ENCODE measurements at places on chromosomes 12 and 14. TPM values are rescaled to one million over a fixed set of nuclear protein-coding genes. Genes with fewer than 3 reads are reported as not detected.

The SRRM4 gene
- not detected for total RNA-seq

The CATSPERB gene
- 0.30 TPM for total RNA-seq

The CLEC4C gene
- not detected for total RNA-seq

The CFAP73 gene
- not detected for total RNA-seq

The ATF7IP gene
- 72.4 TPM for total RNA-seq

The NEUROD4 gene
- total RNA-seq, result not detected

The FAIM2 gene
- 0.54 TPM for total RNA-seq

The CHGA gene
- total RNA-seq, result not detected

The TMEM117 gene
- total RNA-seq, result 0.82 TPM

The EGLN3 gene
- total RNA-seq, result 17.4 TPM

The CRIP1 gene
- 110 TPM for total RNA-seq

The CAPZA3 gene
- total RNA-seq, result not detected

The SLC8A3 gene
- 0.79 TPM for total RNA-seq

The GALNT16 gene
- total RNA-seq, result not detected

The SIRT4 gene
- total RNA-seq, result 2.5 TPM

The RFX4 gene
- not detected for total RNA-seq

The FAR2 gene
- total RNA-seq, result 5.2 TPM

The ARHGEF25 gene
- total RNA-seq, result 1.7 TPM

Measured in activated CD4-positive, alpha-beta T cell treated with anti-CD3 and anti-CD28 coated beads, Interleukin-2, amount 10 ng/mL, durations not matched to agents 24 days and 14 days (primary cell).